Adipocyte (in vitro differentiated cells): ENCODE measurements at places on chromosomes 3 and 15.

GRCh38 chr3:100682056-100682853 is 27.0 kb upstream of the TFG start:
- no peak for DNase-seq

GRCh38 chr15:79373113-79373512 is 59.0 kb upstream of the MINAR1 start:
- no peak for DNase-seq

GRCh38 chr3:47019201-47019600 is 39.7 kb downstream of the NBEAL2 start:
- DNase-seq = no peak

DNA sequence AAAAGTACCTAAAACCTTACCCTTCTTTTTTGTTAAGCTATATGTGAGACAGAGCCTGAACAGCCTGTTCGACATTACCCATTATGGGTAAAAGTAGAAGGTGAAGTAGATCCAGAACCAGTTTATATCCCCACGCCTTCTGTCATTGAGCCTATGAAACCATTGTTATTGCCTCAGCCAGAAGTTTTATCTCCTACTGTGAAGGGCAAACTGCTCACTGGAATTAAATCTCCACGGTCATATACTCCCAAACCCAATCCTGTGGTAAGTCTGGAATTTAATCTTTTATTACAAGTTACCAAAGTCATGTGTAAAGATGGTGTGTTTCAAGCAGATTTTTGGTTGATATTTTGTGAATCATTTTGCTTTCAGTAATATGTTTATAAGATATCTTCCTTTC is 47.1 kb upstream of the MAPKBP1 start:
- DNase-seq = peak; percentile 23

DNA sequence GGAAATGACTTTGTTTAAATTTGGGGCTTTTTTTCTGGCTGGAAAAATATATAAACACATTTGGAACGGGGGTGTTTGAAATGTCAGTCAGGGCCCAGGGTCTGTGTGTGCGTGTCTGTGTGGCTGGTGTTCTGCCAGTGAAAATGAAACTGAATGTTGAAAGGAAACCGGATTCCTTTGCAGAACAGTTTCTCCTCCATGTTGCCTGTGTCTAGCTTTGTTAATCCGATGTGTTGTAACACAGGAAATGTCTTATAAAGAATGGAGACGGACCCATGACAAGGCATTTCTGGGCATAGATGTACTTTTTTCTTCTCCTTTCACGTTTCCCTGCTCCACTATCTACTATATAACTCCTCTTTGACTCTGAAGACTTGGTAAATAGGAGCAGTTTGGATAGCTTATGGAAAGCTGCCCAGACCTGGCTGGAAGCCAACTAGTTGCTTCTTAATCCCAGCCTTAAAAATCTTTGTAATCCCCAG is 2.8 kb downstream of the SQOR start:
- DNase-seq = peak; percentile 96

DNA sequence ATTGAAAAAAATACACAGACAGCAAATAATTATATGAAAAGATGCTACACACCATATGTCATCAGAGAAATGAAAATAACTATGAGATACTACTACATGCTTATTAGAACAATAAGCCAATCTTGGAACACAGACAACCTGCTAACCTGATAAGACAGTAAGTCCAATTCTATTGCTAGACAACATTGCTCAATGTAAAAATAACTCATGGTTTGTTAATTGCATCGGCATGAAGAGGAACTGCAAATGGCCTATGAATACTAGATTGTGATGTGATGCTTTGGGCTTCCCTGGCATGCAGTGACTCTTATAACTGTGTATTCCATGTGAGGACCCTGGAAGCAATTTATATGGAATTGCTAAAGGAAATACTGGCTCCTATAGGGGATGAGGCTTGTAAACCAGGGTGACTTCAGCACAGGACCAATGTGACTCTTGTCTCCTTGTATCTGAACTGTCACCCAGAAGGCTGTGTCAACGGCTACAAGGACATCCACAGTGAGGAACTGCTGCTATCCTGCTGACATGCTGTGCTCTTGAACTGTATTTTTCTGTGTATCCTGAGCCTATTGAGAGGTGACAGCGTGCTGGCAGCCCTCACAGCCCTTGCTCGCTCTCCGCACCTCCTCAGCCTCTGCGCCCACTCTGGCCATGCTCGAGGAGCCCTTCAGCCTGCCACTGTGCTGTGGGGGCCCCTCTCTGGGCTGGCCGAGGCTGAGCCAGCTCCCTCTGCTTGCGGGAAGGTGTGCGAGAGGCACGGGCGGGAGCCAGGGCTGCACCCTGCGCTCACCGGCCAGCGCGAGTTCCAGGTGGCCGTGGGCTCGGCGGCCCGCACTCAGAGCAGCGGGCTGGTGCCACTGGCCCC is 385.7 kb downstream of the CNTN4 start:
- DNase-seq = no peak

GRCh38 chr3:21979706-21980105 is 228.7 kb upstream of the ZNF385D start:
- DNase-seq = peak; percentile 19

- no peak for DNase-seq
Measured at GRCh38 chr15:98150084-98150483, 189.6 kb downstream of the ARRDC4 start.

DNA sequence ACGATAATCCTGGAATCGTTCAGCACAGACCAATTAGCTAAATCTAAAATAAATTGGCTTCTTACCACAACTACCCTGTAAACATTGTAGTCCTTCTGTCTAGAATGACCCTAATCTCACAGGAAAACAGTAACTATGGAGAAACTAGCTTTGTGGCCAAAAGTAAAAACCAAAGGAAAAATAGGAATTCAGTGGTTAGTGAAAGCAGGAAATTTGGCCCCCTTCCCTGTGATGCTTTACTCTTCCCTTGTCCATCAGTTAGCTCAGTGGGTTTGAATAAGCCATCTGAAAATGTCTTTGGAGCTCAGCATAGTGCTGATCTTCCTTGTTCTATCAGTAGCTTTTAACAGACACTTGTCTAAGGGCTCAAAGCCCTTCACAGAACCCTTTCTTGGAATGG is 1.6 kb downstream of the NMD3 start:
- peak; percentile 34 for DNase-seq

- DNase-seq = no peak
Measured at GRCh38 chr3:2525968-2526367, 427.3 kb downstream of the CNTN4 start.

GRCh38 chr3:103672346-103672745 is 1237.5 kb downstream of the ZPLD1 start:
- no peak for DNase-seq

DNA sequence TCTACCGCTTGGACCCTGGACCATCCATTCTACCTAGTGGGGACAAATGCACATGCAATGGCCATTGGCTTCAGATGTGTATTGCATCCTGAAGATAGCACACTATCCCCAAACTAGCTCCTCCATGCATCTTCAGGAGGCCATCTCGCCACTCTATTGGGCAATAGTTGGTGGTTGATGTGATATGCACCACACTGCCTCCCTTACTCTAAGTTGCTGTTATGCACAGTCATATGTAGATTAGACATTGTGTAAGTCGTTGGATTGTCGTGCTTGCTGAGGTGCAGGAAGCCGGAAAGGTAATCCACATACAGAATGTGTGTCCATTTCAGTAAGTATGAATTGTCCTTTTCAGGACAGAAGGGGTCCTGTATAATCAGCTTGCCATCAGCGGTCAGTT is 26.7 kb upstream of the PLA2G4D start:
- DNase-seq = no peak

GRCh38 chr3:61353382-61353781 is 102.1 kb upstream of the FHIT start:
- DNase-seq = no peak
